ENCODE measurements at places on chromosomes 3 and 15.

DNA sequence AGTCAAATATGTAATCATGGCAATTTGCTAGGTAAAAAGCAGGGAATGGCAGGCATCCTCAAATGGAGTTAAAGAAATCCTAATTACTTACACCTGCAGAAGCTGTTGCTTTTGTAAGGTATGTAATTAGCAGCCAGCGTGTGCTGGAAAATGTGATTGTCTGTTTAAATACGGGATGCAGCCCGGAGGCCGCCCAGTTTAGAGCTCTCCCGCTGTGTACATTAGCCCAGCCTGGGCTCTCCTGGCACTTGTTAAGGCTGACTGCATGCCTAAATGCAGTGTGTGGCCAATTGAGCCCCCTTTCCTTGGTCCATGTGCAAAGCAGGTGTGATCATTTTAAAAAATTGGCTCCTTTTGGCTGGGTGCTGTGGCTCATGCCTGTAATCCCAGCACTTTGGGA, 9.0 kb downstream of the DPH3 start:
- DNase-seq = no peak

DNA sequence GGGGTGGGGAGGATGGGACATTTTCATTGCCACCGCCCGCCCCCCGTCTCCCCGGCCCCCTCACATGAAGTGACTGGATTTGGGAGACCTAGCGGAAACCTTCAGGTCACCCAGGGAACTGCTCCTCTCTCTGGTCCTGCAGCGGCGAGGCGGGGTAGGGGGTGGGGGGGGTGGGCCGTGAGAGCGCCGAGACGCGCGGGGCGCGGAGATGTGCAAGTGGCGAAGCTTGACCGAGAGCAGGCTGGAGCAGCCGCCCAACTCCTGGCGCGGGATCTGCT, 712 bp upstream of the MME start:
- DNase-seq = no peak

DNA sequence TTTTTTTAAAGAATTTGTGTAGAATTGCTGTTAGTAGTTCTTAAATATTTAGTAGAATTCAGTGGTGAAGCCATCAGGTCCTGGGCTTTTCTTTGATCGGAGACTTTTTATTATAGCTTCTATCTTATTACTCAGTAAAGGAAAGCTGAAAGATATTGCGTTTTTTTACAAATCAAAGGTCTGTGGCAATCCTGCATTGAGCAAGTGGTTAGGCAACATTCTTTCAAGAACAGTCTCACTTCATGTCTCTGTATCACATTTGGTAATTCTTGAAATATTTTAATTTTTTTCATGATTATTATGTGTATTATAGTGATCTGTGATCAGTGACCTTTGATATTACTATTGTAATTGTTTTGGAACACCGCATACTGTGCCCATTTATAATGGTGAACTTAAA, 140.8 kb downstream of the UNC13C start:
- no peak for DNase-seq

GRCh38 chr3:195423818-195424217, 19.0 kb downstream of the ACAP2 start:
- DNase-seq = no peak

- peak; percentile 68 for DNase-seq
Observed at GRCh38 chr15:80604583-80605575, 90.2 kb upstream of the ABHD17C start.

- no peak for DNase-seq
Observed at GRCh38 chr3:136805795-136806194, 13.1 kb upstream of the SLC35G2 start.

DNA sequence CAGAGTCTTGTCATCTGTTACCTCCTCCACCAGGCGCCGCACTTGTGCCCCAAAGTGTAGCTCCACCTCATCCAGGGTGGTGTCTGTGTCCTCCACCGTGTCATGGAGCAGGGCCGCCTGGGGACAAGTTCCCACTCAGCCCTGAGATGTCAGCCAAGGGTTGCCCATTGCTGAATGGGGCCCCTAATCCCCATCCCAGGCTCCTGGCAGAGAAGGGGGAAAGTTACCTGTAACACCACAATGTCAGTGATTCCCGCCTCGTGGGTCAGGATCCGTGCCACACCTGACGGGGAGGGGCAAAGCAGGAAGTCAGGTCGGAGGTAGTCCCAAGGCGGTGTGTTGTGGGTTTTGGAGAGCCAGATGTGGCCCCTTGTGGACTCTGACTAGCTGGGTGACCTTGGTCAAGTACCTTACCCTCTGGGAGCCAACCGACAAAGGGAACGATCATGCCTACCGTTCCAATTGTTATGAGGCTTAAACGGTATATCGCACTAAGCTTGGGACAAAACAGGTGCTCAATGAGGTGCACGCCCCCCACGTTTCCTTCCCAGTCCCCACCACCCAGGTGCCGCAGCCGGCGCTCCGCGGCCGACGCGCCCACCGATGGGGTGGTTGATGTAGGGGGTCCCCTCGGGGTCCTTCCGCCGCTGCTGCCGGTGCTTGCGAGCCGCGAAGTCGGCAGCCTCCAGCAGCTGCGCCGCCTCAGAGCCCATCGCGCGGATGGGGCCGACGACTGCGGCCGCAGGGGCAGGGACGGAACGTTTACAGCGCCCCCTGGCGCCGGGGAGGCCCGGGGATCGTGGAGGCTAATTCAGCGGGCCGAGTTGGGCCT, at the start of gene HDDC3:
TSS of gene HDDC3 (minus strand) at position 722 of the 832 bp plus-strand sequence. CDS start at position 713, 9 bp downstream.
- DNase-seq = peak; percentile 23

GRCh38 chr3:53566461-53567145, 72.2 kb downstream of the CACNA1D start:
- DNase-seq = no peak

DNA sequence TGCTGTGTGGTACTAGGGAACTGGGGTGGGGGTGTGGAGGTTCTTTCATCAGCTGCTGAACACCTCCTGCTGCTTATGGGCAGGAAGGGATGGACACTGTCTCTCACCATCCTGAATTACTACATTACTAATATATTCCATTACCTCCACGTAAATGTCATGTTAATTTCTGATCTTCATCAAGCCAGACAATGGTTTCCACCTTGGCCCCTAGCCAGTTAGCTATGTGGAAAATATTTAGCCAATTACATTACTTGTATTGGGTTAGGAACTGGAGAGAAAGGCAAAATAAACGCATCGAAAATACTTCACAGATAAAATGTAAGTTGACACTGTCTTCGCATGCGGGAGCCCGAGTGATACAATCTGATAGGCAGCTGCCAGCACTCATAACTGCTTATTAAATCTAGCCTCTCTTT, 95.1 kb downstream of the FOXP1 start:
- DNase-seq = no peak

- no peak for DNase-seq
Observed at GRCh38 chr3:14980689-14981088, 33.3 kb downstream of the NR2C2 start.

- no peak for DNase-seq
Observed at GRCh38 chr3:15032650-15033049, 32.5 kb downstream of the MRPS25 start.

GRCh38 chr15:99052205-99052604, 44.6 kb upstream of the PGPEP1L start:
- DNase-seq = no peak

GRCh38 chr3:175346573-175347356, 487.6 kb downstream of the NAALADL2 start:
- peak; percentile 88 for DNase-seq

DNA sequence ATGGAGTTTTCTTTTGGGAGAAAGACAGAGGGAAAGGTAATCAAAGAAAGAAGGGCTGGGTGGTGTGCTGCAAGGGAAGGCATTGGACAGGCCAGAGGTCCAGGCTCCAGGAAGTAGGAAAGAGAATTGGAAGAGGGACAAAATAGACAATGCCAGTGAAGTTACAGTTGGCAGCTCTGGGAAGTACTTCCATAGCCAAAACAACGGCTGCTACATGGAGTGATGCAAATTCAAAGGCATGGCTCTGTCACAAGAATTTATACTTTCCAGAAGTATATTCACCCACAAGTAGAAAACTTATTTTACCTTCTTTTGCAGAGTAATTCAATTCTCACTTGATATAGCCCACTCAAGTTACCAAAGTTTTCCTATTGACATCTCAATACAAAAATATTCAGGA, 191.5 kb downstream of the TNIK start:
- DNase-seq = no peak

DNA sequence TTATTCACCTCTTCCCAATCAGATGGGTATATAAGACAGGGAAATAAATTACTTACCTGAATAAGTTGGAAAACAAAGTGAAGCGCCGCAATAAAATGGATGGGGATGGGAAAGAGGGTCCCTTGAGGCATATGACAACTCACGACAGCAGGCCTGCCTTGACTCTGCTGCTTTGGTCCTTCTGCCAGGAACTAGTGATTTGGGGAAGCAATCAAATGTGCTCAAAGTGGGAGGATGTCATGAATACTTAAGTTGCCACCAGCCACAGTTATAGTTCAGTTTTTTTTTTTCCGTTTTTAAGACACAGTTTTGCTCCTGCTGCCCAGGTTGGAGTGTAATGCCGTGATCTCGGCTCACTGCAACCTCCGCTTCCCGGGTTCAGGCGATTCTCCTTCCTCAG, 4.6 kb downstream of the PARL start:
- no peak for DNase-seq

DNA sequence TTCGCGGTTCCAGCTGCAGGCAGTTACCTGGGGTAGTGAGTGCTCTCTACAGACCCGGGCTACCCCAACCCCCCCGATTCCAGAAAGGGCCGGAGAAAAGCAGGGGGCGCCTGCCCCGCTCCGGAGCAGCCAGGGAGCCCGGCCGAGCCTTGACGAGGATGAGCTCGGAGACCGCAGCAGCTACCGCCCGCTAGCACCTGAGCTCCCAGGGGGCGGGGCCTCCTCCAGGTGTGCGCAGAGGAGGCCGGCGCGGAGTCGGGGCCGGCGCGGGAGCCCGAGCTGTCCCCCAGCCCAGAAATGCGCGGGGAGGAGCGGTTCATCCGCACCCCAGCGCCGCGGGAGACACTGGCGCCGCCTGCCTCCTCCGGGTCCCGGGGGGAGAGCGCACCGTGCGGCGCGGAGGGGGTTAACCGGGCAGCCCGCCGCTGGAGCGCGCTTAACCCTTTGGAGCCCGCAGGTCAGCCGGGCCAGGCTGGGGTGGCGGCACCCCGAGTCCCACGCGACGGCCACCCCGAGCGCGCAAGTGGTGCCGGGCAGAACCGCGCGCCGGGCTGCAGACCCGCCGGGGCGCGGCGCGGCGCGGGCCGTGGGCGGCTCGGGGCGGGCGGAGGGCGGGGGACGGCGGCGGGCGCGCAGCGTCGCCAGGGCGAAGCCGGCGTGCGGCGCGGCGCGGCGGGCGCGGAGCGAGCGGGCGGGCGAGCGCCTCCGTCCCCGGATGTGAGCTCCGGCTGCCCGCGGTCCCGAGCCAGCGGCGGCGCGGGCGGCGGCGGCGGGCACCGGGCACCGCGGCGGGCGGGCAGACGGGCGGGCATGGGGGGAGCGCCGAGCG, at the start of gene CACNA1D:
TSS of gene CACNA1D (plus strand) at position 649 of the 829 bp plus-strand sequence. CDS start 556 bp downstream, outside the sequence.
- no peak for DNase-seq

DNA sequence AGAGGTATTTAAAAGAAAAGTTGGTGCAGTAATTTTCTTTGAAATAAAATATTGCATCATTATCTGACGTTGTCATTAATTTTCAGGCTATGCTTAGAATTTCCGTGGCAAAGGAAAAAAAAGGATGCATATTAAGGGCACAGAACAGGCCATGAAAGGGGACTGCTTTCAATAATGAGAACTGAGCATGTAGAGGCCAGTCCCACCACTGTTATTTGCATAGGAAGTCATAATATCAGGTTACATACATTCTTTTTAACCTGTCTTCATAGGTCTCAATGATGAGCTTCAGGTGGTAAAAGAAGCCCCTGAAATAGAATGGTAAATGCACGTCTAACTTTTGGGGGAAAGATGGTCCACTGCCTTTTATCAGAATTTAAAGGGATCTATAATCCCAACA, 272.1 kb upstream of the ALCAM start:
- no peak for DNase-seq

DNA sequence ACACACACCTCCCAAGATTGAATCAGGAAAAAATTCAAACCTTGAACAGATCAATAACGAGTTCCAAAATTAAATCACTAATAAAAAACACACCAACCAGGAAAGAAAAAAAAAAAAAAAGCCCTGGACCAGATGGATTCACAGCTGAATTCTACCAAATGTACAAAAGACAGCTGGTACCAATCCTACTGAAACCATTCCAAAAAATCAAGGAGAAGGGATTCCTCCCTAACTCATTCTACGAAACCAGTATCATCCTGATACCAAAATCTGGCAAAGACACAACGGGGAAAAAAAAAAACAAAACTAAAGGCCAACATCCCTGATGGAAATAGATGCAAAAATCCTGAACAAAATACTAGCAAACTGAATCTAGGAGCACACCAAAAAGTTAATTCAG, 54.4 kb upstream of the SLC12A8 start:
- no peak for DNase-seq

- DNase-seq = peak; percentile 54
Observed at GRCh38 chr15:79970624-79971434, at the start of gene BCL2A1. TSS of gene BCL2A1 (minus strand) at chr15:79971196. CDS start at chr15:79971119, 77 bp downstream.

DNA sequence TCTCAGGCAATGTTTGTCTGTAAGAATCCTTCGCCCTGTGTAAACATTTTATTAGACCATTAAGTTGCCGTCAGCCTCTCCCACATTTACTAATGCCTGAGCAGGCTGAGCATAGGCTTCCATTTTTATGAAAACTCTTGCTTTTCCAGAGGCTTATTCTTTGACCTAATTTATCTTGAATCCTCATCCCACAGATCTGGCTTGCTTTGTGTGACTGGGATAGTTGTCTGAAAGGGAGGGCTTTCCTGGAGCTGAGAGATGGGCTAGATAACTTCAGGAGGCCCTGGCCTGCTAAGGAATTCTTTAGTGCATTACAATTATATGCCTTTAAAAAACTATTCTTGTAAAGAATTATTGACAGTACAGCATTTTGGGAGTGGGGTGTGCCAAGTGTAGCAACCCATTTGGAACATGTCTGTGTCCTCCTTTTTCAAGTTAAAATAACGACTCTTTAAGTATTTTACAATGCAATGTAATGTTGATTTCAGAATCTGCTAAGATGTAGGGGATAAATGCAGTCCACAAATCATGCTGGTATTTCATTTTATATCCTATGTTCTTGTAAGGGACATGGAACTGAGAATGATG, 52.4 kb downstream of the EEFSEC start:
- no peak for DNase-seq

DNA sequence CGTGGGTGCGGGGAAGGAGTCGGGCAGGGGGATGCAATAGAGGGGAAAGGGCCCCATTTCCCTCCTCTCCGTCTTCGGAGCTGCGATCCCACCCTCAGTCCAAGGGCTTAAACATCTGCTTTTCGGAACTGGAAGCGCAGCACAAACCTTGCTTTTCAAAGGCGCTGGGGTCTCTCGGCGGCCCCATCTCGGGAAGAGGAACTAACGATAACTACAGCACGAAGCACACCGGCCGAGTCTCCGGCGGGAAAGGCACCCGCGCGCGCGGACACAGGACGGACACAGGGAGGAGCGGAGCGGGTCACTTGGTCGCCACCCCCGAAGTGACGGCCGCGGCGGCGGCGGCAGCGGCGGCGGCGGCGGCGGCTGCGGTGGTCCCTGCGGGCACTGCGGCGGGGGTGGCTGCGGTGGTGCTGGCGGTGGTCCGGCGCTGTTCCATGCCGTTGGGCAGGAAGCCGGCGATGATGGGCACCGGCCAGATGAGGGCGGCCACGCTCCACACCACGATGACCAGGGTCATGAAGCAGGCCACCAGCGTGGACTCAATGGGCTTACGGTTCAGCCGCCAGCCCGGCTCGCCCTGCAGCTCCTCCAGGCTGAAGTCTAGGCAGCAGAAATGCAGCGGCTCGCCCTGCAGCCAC, 1.1 kb downstream of the TMEM158 start:
- no peak for DNase-seq

Data from fibroblast of skin of left biceps (primary cell).